ENCODE measurements at places on chromosomes 5 and 9.

GRCh38 chr9:131657456-131657855, 82.4 kb downstream of the RAPGEF1 start:
- H3K27ac ChIP-seq: no peak overlapping the region
- peaks cover 35% of the 10 kb centered on the region for H3K4me1 ChIP-seq
- no peaks in the 10 kb centered on the region for H3K27me3 ChIP-seq
- H3K36me3 ChIP-seq: no peaks in the 10 kb centered on the region
- DNase-seq: no peak

GRCh38 chr5:118176146-118176545, 812.2 kb downstream of the DTWD2 start:
- H3K4me3 ChIP-seq: no peak overlapping the region
- DNase-seq: peak; percentile 35
- no peaks in the 10 kb centered on the region for H3K27me3 ChIP-seq
- H3K27ac ChIP-seq: no peak overlapping the region

- peaks cover 30% of the 10 kb centered on the region for H3K4me1 ChIP-seq
- H3K27me3 ChIP-seq: no peaks in the 10 kb centered on the region
- no peak overlapping the region for H3K27ac ChIP-seq
- no peak for DNase-seq
- H3K4me3 ChIP-seq: peak overlapping the region; percentile 69
- peaks cover 15% of the 10 kb centered on the region for H3K36me3 ChIP-seq
Measured at GRCh38 chr5:140344683-140345423, 1.6 kb downstream of the HBEGF start.

DNA sequence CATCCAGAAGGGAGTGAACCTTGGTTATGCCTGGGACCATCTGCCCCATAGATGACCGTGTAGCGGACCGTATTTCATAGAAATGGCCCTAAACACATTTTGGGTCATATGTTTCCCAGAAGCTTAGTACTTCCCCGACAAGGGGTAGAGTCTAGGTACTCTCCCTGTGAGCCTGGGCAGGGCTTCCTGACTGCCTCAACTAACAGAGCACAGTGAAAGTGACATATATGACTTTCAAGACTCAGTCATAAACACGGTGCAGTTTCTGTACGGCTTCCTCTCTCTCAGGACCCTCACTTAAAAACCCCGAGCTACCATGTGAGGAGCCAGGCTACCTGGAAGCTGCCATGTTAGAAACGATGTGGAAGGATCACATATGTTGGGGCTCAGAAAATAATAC, 20.9 kb downstream of the C9orf57 start:
- H3K36me3 ChIP-seq: no peaks in the 10 kb centered on the region
- no peak overlapping the region for H3K27ac ChIP-seq

DNA sequence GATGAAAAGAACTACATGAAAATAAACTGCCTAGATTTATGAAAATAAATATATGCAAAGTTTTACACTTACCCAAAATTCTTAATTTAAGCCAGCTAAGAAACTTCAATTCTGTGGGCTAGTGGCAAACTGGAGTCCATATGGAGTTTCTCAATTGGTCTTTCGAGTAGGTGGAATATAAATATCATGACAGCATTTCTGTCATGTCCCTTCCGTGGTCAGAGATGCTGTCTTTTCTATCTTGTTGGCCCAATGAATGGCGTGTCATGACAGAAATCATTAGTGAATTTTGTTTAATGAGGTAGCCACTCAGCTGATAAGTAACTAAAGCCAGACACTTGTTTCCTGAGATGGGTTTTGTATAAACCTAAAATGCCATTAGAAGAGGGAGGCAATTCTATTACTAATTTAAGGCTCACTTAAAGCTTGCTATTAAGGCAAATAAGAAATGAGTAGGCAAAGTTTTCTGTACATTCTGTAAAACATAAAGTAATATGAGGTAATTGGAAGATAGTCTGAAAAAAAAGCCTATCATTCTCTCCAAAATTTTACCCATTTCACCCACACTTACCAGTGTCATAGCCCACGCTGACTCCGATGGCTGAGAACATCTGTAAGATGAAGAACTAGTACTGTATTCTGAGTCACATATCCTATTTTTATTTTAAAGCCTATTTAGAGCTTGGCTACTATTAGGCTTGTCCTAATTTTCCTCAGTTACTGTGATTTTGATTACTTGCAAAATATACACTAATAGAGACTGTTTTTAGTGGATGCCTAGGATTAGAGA, 419.3 kb upstream of the MEF2C start:
- no peak overlapping the region for H3K27ac ChIP-seq
- H3K36me3 ChIP-seq: no peaks in the 10 kb centered on the region
- no peak for DNase-seq
- H3K27me3 ChIP-seq: no peaks in the 10 kb centered on the region
- no peaks in the 10 kb centered on the region for H3K4me1 ChIP-seq
- H3K4me3 ChIP-seq: no peak overlapping the region

GRCh38 chr5:28734396-28734795, 1696.0 kb upstream of the CDH9 start:
- no peak overlapping the region for H3K27ac ChIP-seq
- no peaks in the 10 kb centered on the region for H3K4me1 ChIP-seq
- H3K4me3 ChIP-seq: no peak overlapping the region
- no peak for DNase-seq

- H3K4me1 ChIP-seq: peaks cover 3% of the 10 kb centered on the region
- DNase-seq: no peak
- H3K4me3 ChIP-seq: no peak overlapping the region
- no peak overlapping the region for H3K27ac ChIP-seq
Measured at GRCh38 chr9:2874001-2874750, 30.3 kb upstream of the PUM3 start.

DNA sequence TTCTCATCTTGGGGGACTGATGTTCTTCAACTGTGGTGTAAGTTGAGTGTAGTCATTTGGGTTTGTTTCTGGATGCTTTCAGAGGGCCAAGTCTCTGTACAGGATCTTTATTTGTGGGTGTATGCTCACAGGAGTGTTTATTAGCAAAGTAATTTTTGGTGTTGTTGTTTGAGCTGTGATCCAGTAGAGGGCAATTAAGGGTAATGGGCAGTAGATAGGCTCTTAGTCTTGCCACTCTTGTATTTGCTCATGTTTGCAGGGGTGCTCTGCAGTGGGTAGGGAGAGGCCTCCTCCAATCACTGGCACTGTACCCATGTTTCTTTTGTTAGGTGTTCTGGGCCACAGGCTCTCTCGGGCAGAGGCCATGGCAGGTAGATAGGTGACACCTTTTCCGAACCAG, 45.9 kb upstream of the ITGA2 start:
- DNase-seq: no peak
- no peaks in the 10 kb centered on the region for H3K4me1 ChIP-seq
- no peaks in the 10 kb centered on the region for H3K36me3 ChIP-seq
- H3K27ac ChIP-seq: no peak overlapping the region

DNA sequence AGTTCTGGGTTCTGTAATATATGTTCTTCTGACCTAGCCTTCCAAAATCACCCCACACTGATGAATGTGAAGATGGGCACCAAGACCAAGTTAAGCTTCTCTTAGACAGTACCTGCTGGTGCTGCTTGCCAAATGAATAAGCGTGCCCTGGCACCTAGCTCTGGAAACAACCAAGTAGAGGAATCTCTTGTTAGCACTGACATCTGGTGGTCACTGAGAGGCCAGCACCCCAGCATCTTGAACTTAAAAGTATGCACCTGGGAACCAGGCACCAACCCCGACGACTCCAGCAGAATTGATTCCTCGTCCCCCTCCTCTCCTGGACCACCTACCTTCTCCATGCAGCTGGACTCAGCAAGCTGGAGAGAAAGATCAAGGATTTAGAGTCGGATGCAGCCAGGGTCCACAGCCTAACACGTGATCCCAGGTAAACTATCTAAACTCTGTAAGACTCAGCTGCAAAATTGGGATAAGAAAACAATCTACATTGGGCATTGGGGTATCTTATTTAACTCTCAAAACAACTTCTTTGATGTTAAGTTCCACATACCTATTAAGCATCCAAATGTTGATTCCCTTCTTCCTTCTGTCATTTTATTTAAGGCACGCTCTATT, 89.8 kb downstream of the SLC1A3 start:
- no peaks in the 10 kb centered on the region for H3K36me3 ChIP-seq
- H3K27ac ChIP-seq: no peak overlapping the region
- DNase-seq: no peak
- H3K4me3 ChIP-seq: no peak overlapping the region
- no peaks in the 10 kb centered on the region for H3K27me3 ChIP-seq

GRCh38 chr9:137046088-137046787, at the start of gene NPDC1:
Gene NPDC1 (minus strand): TSS chr9:137046177. CDS start chr9:137045989, 188 bp downstream.
- H3K27ac ChIP-seq: peak within 1 kb of the TSS; percentile 84
- no peak for DNase-seq
- H3K27me3 ChIP-seq: peaks cover 23% of the 10 kb centered on the region
- peaks cover 53% of the 10 kb centered on the region for H3K36me3 ChIP-seq
- peak within 1 kb of the TSS; percentile 68 for H3K4me3 ChIP-seq

DNA sequence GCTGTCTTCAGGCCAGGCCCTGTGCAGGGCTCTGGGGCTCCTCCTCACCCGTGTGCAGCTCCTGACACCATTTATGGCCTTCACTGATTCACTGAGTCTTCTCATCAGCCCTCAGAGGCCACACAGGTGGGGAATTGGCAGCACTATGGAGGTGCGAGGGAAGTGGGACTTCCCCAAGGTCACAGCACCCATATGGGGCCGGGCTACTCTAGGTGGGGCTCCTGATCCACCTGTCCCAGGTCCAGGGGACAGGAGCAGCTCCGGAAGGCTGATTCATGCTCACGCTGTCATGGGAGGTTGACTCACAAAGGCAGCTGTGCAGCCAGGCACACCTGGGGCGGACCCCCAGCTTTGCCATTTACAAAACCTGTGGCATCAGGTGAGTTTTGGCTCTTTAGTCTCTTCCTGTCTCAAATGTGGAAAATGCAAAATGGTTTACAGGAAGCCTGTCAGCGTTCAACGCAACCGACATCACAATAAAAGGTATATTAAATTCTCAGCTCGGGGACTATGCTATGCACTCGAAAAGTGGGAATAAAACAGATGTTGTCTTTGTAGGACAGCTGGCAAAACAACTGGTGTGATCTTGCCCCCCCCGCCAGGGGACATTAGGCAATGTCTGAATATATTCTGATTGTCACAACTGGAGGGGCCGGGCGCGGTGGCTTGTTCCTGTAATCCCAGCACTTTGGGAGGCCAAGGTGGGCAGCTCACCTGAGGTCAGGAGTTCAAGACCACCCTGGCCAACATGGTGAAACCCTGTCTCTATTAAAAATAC, 15.0 kb downstream of the NAIF1 start:
- H3K27ac ChIP-seq: no peak overlapping the region
- DNase-seq: no peak
- no peaks in the 10 kb centered on the region for H3K36me3 ChIP-seq
- H3K4me3 ChIP-seq: no peak overlapping the region

DNA sequence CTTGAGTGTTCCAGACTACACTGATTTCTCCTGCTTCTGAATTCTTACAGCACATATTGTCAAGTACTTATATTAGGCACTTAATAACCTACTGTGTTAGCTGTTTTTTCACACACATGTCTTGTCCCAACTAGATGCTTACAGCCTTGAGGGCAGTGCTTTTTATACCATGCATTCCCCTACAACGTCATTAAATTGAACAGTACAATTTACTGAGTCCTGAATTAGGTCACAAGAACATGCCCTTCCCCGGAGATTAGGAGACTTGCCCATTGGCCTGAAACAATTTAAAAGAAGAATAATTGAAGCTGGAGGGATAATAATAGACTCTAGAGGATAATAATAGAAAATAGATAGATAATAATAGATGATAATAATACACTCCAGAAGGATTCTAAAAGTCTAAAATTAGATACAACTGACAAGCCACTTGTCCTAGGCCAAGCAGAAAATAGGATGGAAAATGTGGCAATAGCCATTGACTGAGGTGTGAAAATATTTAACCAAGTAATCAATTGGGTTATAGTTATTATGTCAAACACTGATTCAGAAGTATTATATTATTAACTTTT, 112.6 kb upstream of the SLC12A2 start:
- H3K36me3 ChIP-seq: peaks cover 2% of the 10 kb centered on the region
- no peaks in the 10 kb centered on the region for H3K27me3 ChIP-seq
- H3K4me3 ChIP-seq: no peak overlapping the region
- no peak overlapping the region for H3K27ac ChIP-seq

- H3K27ac ChIP-seq: peak overlapping the region; percentile 78
- DNase-seq: no peak
- peaks cover 11% of the 10 kb centered on the region for H3K36me3 ChIP-seq
- no peaks in the 10 kb centered on the region for H3K27me3 ChIP-seq
- H3K4me1 ChIP-seq: peaks cover 63% of the 10 kb centered on the region
- no peak overlapping the region for H3K4me3 ChIP-seq
Measured at GRCh38 chr9:126335837-126336735, 9.5 kb downstream of the MVB12B start.

GRCh38 chr9:95083086-95083768, 234.3 kb downstream of the FANCC start:
- no peak overlapping the region for H3K4me3 ChIP-seq
- DNase-seq: no peak
- no peaks in the 10 kb centered on the region for H3K27me3 ChIP-seq
- peaks cover 80% of the 10 kb centered on the region for H3K4me1 ChIP-seq
- H3K27ac ChIP-seq: peak overlapping the region; percentile 79
- H3K36me3 ChIP-seq: peaks cover 67% of the 10 kb centered on the region

DNA sequence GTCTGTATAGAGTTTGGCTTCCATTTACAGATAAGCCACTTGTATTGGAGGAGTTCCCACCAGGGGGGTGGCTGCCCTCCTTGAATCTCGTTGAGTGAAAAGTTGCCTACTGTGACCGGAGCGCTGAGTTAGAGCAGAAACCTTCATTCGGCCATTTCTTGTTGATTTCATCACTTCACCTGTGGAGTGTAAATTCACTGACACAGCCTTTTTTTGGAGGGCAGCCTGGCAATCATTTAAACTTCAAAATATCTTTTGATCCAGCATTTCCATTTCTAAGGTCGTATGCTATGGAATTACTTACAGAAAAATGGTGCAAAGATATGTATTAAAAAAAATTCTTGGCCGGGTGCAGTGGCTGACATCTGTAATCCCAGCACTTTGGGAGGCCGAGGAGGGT, 40.8 kb downstream of the PRRC2B start:
- peaks cover 7% of the 10 kb centered on the region for H3K4me1 ChIP-seq
- no peak overlapping the region for H3K4me3 ChIP-seq
- H3K27me3 ChIP-seq: no peaks in the 10 kb centered on the region
- no peak for DNase-seq
- H3K36me3 ChIP-seq: peaks cover 74% of the 10 kb centered on the region

- no peak overlapping the region for H3K27ac ChIP-seq
- peaks cover 5% of the 10 kb centered on the region for H3K4me1 ChIP-seq
- no peaks in the 10 kb centered on the region for H3K36me3 ChIP-seq
- DNase-seq: no peak
- H3K4me3 ChIP-seq: no peak overlapping the region
Measured at GRCh38 chr5:16810208-16810854, 125.8 kb downstream of the MYO10 start.

GRCh38 chr5:115262011-115262320, 711 bp downstream of the PGGT1B start:
- H3K4me1 ChIP-seq: no peaks in the 10 kb centered on the region
- H3K4me3 ChIP-seq: peak overlapping the region; percentile 88
- H3K36me3 ChIP-seq: peaks cover 10% of the 10 kb centered on the region
- no peaks in the 10 kb centered on the region for H3K27me3 ChIP-seq

- H3K27me3 ChIP-seq: peaks cover 2% of the 10 kb centered on the region
- no peaks in the 10 kb centered on the region for H3K36me3 ChIP-seq
- no peak overlapping the region for H3K4me3 ChIP-seq
Measured at GRCh38 chr9:19028835-19029451, 4.1 kb downstream of the SAXO1 start.

Measured in spinal cord (tissue), 10 donors.